ENCODE measurements at places on chromosomes 12 and 14.

- no peak for DNase-seq
These were observed 550.9 kb downstream of the CCER1 start for GRCh38 chr12:90404071-90404470.

DNA sequence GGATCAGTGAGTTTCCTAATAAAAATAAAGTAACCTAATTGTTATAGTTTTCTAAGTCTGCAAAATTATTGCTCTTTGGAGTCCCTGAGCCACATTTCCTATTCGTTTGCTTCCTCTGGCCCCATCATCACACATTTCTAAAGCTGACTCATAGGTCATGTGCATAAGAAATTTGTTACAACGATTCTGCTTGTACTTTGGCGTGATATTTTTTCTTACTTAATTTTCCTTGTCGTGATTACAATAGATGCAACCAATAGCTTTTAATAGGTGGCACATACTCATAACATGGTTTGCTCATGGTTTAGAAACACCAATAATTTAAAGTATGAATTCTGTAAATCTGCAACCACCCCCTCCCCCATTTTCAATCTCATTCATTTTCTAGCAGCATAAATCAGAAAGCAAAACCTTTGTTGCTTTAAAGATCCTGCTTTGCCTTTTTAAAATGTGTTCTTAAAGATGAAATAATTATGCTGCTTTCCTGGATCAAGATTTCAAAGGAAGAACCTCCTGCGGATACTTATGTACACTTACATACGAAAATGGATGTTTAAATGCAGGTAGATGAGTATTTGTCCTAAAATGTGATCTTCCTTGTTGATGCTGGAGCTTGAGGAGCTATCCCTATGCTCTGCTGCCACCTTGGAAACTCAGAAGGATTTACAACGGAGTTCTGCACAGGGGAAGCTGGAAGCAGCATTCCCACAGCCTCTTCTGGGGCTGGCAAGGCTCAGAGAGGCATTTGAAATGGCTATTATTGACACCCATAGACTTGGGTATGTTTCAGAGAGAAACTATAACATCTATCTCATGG lies 1.7 kb upstream of the FLRT2 start:
- no peak for DNase-seq

- no peak for DNase-seq
These were observed 4.4 kb downstream of the KRT3 start for GRCh38 chr12:52791271-52792184.

- no peak for DNase-seq
These were observed 78.0 kb downstream of the PRKCH start for GRCh38 chr14:61399365-61399764.

DNA sequence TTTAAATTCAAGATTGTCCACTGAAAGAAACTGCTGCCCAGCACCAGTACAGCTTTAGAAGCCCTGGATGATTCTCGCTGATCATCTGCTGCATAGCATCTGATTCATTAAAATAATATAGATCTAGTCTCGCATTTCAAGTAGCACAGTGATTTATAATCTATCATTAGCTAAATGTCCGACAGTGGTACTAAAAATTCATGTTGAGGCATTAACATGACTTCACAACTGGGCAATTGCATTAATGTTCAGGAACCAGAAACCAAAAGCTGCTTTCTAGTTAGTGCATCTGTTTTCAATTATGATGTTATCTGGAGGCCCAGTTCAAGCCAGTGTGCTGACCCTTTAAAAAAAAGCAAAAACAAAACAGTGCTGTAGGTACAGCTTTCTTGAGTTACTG lies 1987.2 kb upstream of the SEL1L start:
- DNase-seq = no peak

GRCh38 chr12:48442179-48442847 lies 30.0 kb upstream of the ANP32D start:
- no peak for DNase-seq

DNA sequence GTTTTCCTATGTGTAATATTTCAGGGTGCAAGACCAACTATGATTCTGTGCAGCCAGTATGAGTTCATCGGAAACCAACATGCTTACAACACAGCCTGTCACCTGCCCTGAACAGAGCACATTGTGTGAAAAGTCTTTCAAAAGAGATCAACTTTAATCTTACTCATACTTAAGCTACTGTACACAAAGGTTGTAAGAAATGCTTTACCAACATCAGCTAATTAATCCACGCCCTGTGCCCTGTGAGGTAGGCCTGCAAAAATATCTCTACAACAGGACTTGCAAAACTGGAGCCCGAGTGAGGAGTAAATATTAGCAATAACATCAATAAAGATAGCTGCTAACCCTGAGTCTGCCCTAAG lies 15.1 kb downstream of the APPL2 start:
- DNase-seq = peak; percentile 87

- DNase-seq = no peak
These were observed 70.3 kb downstream of the CAPZA3 start for GRCh38 chr12:18808221-18808620.

GRCh38 chr14:53011053-53011462 lies 60.2 kb upstream of the FERMT2 start:
- DNase-seq = peak; percentile 91

- DNase-seq = no peak
These were observed 122.5 kb downstream of the WIF1 start for GRCh38 chr12:64998371-64999147.
